NCI-H748 treated with DMSO at 0.1 percent for 48 hours (cell line): ENCODE measurements at places on chromosomes 5 and 9.

DNA sequence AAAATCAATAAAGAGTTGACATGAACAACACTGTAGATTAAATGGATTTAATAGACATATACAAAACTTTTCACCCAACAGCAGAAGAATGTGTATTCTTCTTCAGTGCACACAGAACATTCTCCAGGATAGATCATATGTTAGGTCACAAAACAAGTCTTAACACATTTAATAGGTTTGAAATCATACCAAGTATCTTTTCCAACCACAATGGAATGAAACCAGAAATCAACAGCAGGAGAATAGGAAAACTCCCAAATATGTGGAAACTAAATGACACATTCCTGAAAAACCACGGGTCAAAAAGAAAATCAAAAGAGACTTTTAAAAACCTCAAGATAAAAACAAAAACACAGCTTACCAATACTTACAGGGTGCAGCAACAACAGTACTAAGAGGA lies 790.1 kb upstream of the ZNF608 start:
- DNase-seq, result no peak

DNA sequence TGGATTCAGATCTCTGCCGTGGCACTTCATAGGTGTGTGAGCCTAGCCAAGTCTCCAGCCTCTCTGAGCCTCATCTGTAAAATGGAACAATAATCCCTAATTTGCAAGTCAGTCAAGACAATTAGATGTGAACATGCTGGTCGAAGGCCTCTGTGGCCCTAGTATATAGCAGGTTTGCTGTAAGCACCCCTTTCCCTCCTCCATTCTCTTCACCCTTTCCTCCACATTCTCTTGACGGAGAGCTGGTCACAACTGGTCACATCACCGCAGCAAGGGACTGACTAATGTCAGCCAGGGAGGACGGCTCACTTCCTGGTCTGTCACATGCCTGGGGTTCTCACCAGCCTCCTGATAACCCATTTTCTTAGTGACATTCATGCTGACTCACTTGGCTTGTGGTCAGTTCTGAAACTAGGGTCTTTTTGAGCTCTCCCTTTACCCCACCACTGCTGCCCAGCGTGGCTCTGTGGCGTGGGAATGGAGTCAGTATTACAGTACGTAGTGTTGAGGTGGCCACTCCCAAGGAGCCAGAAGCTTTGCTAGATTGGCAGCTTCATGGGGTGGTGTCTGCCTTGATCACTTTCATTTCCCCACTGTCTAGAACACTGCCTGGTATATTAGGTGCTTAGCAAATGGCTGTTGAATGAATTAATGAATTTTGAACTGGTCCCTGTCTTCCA lies 47.8 kb downstream of the ERGIC1 start:
- DNase-seq, result no peak

DNA sequence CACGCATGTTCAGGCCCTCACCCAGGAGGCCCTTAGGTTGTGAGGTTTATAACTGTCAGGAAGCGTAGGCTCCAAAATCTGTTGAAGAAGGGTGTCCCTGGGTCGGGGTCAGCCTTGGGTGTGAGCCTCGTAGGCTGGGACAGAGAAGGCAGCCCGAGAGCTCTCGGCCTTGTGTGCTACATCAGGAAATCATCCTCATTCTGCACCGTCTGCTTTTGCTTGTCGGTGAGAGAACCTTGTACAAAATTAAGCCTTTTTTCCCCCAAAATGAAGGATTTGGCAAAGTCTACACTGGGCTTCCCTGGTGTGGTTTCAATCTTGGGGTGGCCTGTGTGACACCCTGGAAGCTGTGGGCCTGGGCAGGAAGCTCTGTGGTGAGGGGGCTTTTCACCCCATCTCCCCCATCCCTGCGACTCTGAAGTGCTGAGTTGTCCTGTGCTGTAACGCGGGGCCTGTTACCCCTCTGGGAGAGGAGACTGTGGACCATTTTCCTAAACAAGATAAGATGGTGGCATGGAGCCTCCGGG lies 55.3 kb downstream of the AHRR start:
- DNase-seq, result no peak

GRCh38 chr9:105054491-105054890 lies 126.5 kb upstream of the ABCA1 start:
- DNase-seq, result no peak

GRCh38 chr9:23824830-23825591 lies 1.0 kb downstream of the ELAVL2 start:
- DNase-seq, result peak; percentile 34

DNA sequence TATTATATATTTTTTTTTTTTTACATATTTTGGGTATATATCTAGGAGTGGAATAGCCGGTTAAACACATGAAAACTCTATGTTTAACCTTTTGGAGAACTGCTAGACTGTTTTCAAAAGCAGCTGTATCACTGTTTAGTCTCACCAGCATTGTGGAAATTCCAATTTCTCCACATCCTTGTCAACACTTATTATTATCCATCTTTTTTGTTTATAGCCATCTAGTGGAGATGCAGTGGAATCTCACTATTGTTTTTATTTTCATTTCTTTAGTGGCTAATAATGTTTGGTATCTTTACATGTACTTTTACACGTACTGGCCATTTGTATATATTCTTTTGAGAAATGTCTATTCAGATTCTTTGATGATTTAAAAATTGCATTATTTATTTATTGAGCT lies 22.7 kb upstream of the CCDC180 start:
- DNase-seq, result no peak

DNA sequence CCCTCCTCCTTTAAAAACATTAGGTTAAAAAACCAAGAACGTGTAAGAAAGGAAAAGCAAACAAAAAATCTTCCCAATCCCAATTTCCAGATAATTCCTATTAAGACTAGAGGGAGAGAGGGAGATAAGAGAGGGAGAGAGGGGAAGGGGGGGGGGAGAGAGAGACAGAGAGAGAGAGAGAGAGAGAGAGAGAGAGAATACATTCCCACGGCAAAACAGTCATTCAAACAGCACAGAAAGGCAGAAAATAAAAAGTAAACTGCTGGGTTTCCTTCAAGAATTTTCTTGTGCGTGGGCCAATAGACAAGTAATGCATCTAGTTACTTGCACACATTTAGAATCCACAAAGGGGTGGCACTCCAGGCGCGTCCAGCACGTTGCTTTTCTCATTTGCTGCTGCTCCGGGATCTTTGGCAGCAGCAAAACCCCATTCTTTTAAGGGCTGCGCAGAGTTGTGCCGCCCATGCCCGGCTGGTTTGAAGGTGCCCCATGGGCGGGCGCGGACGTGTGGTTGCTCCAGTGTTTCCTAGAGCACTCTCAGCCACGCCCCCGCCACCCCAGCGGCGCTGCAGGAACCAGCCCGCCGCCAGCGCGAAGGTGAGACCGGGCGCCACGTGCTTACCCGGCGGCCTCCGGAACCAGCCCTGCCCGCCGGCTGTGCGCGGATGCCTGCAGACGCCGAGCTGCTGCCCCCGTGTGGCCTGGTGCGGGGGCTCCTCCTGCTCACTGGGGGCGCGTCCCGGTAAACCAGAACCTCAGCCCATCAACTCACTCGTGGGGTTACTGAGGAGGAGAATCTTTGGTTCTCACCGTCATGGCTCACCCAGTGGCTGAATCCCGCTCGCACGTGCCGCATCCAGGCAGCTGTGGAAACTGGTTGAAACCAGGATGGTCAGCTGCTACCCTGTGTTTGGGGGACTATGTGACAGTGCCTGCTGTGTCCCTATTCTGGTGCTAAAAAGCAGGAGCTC lies 44.6 kb downstream of the STC2 start:
- peak; percentile 60 for DNase-seq

DNA sequence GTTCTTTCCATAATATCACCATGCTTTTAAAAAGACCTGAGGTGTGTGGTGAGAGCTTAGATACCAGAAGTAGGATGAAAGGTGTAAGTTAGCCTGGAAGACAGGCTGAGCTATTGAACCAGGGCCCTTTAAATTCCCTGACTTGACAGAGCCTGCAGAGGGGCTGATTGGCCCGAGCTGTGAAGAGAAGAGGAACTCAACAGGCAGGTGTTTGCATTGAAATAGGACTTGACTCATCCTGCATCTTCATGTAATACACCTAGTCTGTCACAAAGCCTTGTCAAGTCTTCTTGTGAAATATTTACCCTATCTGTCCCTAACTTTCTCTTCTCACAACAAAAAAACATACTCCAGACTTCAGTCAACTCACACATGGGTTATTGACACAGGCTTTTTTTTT lies 16.6 kb upstream of the ANP32B start:
- no peak for DNase-seq

DNA sequence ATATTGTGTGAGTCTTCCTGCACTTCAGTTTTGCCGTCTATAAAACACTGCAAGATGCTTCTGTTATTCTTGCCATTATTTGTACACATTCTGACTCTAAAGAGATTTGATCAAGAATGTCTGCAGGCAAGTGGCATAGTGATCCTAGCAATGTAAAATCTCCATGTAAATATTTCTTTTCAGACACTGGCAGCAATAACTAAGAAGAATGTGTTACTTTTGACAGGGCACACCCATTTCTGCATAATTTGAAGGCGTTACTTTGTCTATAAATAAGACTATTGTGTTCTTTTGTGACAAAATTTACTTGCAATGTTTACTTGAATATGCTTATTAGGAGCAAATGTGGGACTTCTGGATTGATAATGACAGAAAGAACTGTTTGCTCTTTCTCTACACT lies 20.1 kb downstream of the RANBP3L start:
- no peak for DNase-seq

DNA sequence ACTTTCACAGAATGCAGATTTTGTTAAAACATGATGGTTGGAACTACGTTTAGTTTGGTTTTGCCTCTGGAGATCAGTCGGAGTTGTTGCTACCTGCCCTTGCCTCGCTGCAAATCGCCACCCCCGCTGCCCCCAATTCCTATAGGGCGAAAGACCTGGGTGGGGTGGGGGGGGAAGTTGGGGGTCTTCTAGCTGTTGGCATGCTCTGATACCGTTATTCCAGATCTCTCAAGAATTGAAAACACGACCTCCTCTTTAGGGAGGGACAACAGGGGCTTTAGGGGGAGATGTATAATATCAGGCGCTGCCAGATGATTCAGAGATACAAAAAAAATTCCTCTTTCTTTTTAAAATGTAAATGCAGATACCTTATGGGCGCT lies 36.4 kb upstream of the NFIB start:
- DNase-seq, result no peak

GRCh38 chr5:170426149-170426767 lies 37.1 kb upstream of the KCNMB1 start:
- DNase-seq, result no peak

GRCh38 chr5:32490972-32491557 lies 46.5 kb upstream of the ZFR start:
- DNase-seq, result no peak

GRCh38 chr9:5851445-5851844 lies 18.5 kb upstream of the ERMP1 start:
- no peak for DNase-seq

- no peak for DNase-seq
Observed at GRCh38 chr9:95817205-95817604, 58.3 kb upstream of the ERCC6L2 start.
